ENCODE measurements at places on chromosomes 7 and 10.

GRCh38 chr7:144857463-144857862 is 21.6 kb upstream of the TPK1 start:
- DNase-seq = no peak

DNA sequence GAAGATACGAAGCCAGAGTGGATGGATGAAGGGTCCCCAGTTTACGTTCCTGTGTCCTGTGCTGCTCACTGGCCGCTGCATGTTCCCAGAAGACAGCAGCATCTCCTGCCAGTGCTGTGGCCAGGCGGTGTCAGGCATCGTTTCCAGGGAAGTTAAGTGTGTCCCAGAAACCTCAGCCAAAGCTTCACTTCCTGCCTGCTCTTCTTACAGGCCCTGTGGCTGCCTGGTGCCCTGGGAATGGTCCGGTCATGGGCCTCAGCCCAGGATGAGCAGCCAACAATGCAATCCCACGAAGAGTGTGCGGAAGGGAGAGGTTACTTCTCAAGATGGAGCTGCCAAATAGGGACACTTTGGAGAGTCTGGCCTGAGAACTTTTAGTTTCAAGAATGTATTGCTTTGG is 99.7 kb upstream of the TARP start:
- DNase-seq = no peak

DNA sequence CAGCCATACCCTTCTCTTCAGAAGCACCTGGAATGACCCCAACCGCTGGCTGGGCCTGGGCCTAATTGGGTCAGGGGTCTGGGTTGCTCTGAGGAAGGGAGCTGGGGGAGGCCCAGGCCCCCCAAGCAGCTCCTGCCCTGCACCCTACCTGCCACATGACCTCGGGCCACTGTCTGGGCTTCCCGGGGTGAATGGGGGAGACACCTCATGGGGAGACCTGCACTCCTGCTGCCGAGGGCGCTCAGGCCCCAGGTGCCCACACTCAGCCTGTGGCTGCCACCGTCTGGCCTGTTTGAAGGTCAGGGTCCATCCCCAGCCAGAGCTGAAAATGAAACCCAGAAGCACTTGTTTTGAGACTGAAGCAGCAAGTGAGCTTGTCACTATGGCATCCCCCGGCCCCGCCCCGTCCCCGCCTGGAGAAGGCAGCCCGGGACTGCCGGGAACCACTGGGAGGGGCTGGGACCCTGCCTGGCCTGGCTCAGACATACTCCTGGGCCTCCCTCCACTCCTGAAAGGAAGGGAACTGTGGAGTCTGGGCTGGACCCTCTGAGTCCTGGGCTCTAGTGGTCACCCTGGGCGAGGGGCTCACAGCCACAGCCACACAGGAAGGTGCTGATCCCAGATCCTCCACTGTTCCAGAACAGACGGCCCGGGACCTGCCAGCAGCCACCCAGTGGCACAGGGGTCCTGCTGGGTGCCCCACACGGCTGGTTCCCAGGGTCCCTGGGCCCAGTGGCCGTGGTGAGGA is 7.4 kb upstream of the MICALL2 start:
- DNase-seq = no peak

DNA sequence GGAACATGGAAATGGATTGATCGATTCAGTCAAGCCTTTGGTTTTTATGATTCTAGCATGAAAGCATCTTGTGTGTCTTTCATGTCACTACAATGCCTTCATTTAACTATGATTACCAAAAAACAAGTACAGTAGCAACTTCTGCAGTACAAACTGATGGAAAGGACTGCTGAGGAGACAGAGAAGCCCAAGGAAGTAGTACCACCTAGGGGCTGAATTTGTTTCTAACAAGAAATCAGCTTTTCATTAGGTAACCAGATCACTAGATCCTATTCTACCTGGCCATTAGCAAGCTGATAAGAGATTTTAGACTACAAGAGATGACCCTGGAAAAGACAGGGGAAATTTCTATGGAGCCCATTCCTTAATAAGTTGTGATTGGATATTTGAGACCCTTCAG is 3.2 kb upstream of the IFIT1 start:
- DNase-seq = no peak

DNA sequence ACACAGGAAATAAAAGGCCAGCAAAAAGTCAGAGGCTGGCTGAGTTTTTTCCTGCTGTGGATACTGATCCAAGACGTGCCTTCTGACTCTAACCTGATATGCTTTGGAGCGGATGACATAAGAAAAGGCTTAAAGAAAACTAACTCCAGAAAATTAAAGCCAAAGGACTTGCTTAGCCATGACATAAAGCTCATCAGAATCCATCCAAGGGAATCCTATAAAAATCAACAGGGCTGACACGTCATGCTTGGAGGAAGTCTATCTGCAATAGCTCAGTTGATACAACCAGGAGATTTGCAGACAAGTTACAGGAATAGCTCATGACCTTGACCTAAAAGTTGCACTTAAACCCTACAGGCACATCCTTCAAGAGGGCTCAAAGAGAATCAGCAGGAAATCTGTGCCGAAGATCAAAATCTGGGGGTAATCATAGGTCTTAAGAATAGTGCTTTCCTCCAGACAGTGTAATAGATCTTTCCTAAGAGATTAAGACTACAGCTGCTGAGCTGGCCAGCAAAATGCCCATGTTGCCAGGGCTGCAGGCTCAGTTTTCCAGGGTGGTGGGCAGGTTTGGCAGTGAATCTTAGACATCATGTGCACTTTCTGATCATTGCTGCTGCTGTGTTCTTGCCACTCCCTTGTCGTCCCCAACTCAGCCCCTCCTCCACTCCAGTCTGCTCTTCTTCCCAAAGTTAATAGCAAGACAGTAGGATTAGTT is 111.5 kb upstream of the SVIL start:
- DNase-seq = no peak

GRCh38 chr7:50190776-50191175 is 97.7 kb upstream of the ZPBP start:
- no peak for DNase-seq

Data from effector CD4-positive, alpha-beta T cell (primary cell).